Frontal cortex (tissue), 4 donors: ENCODE measurements at places on chromosomes 1 and 21. TPM values are rescaled to one million over a fixed set of nuclear protein-coding genes. Genes with fewer than 3 reads are reported as not detected.

DNA sequence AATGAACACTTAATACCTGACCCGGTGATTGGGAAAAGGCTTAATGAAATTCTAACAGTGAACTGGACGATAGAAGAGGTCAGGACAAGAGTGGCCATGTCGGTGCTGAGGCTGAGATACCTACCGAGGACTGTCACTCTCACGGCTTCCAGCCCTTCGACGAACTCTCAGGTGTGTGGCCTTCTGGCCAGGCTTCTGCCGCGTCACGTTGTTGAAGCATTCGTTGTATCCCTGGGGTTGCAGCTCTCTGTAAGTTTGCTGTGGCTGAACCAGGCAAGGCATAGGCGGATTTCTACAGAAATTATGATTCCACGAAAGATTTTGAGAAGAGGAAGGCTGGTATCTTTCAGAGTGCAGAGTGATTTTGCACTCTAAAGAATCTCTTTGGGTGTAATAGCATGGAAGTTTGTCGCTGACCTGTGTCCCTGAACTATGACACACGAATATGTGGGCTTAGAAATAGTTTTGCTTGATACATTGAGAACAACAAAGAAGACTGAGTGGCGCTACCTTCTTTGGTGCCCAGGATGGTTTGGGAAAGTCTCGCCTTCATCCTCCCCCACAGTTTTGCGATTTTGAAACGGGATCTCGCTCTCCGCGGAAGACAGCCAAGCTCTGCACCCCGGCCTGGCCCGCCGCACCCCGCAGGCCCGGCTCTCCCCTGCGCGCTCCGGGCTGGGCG, 403 bp upstream of the EPHX4 start:
- DNase-seq = no peak

The PROX1 gene
- 6.5 TPM for total RNA-seq

DNA sequence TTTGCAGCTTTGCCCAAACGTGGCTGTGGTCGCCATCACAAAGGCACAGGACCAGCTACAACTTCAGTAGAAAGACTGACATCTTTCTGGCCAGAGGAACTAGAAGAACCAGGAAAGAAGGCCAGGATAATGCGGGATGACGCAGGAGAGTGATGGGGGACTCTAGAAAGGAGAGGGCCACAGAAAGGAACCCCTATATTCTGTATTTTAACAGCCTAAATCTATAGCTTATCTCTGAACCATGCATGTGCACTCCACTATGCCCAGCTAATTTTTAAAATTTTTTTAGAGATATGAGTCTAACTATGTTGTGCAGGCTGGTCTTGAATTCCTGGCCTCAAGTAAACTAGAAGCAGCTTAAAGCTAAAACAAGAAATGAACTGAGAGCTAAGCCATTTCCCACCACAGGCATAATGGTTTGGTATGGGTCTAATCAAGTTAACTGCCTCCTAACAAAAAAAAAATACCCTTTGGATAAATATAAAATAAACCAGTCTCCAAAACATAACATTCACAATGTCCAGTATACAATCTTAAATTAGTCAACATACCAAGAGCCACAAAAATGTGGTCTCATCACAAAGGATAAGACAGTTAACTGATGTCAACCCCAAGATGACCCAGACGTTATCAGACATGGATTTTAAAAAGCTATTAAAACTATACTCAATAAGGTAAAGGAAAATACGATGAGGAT, 18.0 kb downstream of the LTN1 start:
- DNase-seq = no peak

- no peak for DNase-seq
These were observed 73.3 kb downstream of the SNRPE start for GRCh38 chr1:203934651-203935050.

GRCh38 chr1:204219971-204220616, 6.3 kb upstream of the GOLT1A start:
- no peak for DNase-seq

- DNase-seq = no peak
These were observed 218.3 kb upstream of the HOOK1 start for GRCh38 chr1:59596432-59596831.

GRCh38 chr1:67566803-67567377, 118.1 kb upstream of the GADD45A start:
- DNase-seq = no peak

The HUNK gene
- 7.7 TPM for total RNA-seq

The FALEC gene
- 0.41 TPM for total RNA-seq

DNA sequence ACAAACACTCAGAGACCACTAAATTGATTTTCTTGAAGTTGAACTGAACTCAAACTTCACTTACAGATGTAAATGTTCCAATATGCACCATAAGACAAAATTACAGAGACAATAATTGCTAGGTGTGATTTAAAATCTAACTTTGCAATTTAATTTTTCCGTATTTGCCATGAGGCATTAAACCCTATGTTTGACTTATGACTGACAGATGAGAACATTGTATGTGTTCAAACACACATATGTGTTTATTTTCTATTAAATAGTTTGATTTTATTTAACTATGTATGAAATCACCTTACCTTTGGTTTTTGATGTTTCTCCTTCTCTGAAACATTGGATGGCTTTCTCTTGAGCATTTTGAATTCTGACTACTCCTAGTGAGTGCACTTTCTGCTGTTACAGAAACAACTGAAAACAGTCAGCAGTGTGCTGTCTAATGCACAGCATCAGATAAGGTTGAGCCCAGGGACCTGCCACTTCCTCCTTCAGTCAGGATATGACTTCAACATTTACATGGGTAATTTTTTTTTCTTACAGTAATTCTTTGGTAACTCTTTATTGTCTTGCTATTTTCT, at the start of gene SAMSN1:
SAMSN1 (minus strand) TSS at position 410 of the 575 bp plus-strand sequence; CDS start at position 356, 54 bp downstream.
- no peak for DNase-seq

GRCh38 chr1:185917646-185918045, 183.5 kb downstream of the HMCN1 start:
- DNase-seq = no peak

The GSTM5 gene
- 3.7 TPM for total RNA-seq

DNA sequence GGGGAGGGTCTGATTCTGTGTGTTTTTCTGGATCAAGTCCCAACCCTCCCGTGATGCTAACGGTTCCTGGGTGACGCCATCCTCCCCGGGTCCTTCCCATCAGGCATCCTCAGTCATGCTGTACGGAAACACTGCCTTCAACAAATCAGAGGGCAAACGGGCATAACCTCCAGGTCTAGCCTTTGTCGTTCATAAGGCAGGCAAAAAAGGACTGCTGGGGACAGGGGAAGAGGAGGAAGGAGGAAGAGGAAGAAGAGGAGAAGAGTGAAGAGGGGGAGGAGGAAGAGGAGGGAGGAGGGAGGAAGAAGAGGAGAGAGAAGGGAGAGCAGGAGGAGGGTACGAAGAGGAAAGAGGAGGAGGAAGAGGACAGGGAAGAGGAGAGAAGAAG, 84.4 kb downstream of the ITPKB start:
- no peak for DNase-seq

The ANKRD34A gene
- 1.6 TPM for total RNA-seq

- no peak for DNase-seq
These were observed 140.0 kb downstream of the SPATA46 start for GRCh38 chr1:162236618-162237017.

DNA sequence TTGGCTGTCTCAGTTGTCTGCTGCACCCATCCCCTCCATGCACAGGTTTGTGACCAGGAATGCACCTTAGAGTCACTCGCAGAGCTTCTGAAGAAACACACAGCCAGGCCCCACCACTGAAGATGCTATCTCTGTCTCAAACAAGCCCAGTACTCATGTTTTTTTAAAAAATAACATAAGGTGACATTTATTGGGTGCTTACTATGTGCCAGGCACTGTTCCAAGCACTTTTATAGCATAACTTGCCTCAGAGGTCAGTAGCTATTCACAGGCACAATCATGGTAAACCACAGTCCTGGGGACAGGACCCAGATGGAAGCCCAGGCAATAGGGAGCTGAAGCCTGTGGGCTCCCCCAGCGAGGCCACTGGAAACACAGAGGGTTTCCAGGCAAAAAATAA, 8.8 kb upstream of the ATP13A2 start:
- DNase-seq = no peak

DNA sequence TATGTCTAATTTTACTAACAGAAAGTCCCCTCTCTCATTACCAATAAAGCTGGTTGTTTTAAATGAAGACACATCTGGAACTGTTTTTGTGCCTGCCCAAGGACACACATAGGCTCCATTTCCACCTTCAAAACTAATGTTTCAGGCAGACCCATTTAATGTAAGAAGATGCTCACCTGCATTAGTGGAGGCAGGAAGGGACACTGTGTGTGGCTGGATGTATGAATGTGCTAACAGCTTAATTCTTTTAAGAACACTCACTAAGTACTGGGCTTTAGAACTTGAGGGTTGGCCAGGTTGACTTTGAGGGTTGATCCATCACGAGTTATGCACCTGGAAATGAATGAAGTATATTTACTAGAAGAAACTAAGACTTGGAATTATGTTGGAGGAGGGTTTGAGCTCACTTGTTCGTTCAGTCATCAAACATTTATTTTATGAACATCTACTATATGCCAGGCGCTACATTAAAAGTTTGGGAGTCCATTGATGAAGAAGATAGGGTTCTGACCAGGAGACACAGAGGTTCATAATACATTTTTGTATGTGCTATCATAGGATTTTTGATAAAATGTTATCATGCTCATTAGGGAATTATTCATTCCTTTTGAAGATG, 5.4 kb downstream of the JUN start:
- DNase-seq = no peak

- no peak for DNase-seq
These were observed 21.0 kb downstream of the S100A10 start for GRCh38 chr1:151972542-151973248.
